NCI-H345 (cell line): ENCODE measurements at places on chromosomes 5 and 9.

- DNase-seq, result peak; percentile 81
These were observed 252.3 kb upstream of the SLC24A2 start for GRCh38 chr9:20040991-20041696.

DNA sequence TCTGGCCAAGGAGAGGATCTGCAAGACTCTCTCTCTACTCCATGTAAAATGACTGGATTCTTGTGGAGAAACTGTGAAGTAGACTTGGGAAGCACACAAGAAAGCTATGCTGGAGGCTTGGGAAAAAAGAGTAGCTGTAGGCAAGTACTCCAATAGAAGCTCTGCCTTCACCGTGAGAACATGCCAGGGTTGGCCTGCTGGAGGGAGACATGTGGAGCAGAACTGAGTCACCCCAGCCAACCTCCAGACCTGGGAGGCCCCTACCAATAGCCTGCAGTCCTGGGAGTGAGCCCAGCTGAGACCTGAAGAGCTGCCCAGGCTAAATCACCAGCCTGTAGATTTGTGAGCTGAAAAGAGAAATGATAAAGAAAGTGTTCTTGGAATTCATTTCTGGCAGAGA, 66.6 kb downstream of the DEPDC1B start:
- no peak for DNase-seq

DNA sequence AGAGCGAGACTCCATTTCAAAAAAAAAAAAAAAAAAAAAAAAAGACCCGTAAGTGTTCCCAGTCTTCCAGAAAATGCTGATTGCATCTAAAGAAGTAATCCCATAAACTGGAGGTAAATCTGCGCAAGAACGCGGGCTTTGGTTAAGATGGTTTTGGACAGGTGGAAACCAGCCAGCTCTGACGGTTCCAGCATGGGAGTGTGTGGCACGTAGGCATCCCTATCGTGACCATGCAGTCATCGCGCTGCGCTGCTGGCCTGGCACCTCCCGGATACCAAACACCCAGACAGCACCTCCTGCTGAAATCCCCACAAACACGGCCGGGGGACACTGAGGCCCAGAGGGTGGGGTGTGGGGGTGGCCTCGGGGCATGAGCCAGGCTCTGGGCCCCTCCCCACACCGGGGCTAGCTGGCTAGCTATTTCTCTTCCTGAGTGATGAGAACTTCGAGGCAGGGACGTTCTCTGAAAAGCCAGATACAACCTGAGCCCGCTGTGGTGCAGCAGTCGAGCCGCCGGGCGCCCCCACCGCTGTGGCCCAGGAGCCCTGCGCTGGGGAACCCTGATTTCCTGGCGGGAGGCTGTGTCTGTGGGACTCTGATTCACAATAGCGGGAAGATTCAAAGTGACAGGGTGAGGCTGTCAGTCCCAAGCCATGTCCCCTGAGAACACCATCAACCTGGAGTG, 32.2 kb upstream of the NOTCH1 start:
- DNase-seq, result no peak

DNA sequence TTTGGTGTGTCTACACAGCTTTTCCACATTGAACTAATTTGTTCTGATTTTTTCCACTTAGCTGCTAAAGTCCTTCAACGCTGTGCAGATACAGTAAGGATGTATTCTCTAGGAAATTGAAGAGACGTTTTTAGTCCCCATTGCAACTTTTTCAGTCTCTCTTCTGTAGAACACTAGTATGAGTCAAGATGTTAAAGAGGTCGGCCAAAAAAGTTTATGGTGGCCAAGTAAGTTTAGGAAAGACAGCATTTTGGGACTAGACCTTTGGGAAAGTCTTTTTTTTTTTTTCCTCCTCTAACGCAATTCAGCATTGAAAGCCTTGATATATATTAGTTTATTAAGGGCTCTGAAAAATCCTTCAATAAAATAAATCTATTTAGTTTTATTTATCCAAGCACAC, 243.5 kb upstream of the FBXL7 start:
- DNase-seq, result no peak

- DNase-seq, result no peak
These were observed 93.2 kb downstream of the MRPL36 start for GRCh38 chr5:1706428-1706827.
